ENCODE measurements at places on chromosomes 16 and 17.

GRCh38 chr17:54789101-54789880, 111.4 kb upstream of the TOM1L1 start:
- DNase-seq: no peak

DNA sequence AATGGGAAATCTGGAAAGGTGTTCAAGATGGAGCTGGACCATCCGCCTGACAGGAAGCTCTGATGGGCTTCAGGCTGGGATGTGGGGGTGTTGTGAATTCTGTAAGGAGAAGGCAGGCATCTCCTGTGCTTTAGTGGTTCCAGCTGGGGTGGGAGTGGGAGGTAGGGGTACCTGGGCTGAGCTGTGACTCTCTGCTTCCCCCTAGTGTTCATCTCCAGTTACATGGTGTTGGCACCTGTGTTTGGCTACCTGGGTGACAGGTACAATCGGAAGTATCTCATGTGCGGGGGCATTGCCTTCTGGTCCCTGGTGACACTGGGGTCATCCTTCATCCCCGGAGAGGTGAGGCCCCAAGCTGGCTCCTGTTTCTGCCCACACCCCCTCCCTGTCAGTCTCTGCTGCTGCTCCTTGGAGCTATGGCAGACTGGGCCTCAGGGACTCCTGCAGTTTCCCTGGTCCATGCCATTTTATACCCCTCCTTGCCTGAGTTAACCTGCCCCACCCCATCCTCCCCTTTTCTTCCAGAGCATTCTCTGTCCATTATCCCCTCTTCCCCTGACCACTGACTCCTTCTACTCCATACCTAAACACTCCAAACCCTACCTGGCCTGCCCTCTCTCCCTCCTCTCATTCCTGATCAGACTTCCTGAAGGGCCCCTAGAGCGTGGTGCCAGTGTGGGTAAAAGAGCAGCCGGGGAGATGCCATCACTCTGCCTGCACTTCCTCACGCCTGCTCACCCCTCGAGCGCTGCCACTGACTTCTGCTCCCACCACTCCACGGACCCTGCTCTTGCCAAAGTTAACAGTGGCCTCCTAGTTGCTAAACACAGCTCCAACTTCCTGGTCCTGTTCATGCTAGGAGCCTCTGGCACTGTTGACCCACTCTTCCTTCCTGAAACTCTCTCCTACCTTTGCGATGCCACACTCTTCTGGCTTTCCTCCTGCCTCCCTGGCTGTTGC, 3.4 kb downstream of the SPNS1 start:
- DNase-seq: no peak

DNA sequence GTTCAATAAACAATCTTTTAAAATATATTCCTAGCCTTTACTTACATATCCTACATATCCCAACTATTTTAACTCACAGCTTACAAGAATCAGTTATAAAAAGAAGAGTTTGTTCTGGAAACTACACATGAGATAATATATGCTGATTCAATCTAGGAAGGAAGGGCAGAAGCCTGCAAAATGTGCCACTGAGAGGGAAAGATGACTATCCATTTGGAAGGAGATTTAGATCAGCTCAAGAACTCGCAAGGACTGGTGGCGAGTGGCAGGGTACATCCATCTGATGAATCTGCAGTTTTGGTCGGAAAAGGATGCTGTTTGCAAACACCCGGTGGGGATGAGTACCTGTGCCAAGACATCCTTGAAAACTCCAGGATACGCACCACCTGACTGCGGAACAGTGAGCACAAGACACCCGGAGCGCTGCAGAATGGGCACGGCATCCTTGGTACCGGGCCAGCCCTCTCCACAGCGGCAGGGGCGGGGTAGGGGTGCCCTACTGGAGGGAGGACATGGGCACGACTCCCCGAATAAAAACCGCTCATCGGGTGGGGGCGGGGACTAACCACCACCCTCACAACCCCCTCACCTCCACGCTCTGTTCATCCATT, 723 bp downstream of the TRIM37 start:
- no peak for DNase-seq

DNA sequence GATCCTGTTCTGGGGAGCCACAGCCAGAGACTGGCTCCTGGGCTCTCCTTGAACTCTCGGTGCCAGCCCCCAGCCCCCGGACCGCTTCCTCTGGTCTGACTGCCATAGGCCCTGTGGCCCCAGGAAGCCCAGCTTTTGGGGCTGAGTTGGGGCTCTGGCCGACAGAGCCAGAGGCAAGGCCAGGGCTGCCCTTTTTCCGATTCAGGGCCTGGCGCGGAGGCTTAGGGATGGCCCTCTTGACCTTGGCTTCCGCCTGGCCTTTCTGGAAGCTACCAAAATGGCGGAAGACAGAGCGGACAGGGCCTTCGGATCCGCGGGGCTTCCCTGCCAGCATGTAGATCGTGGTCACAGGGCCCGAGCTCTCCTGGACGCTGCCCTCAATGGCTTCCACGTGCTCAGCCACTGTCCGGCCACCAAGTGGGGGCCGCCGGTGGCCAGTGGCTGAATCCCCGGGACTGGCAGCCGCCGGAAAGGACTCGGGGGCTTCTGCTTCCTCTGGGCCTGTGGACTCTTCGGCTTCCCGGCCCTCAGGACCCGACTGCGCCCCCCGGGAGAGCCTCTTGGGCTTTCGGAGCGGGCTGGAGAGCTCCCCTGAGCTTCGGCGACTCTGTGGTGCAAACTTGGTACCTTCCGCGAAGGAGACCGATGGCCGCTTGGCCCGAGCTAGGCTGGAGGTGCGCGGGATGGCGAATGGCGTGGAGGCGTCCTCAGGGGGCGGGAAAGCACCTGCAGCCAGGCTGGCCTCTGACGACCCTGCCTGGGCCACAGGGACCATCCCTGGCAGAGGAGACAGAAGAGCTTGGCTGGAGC, 6.4 kb upstream of the SLC43A2 start:
- no peak for DNase-seq

GRCh38 chr16:23423496-23424049, 29.4 kb downstream of the COG7 start:
- DNase-seq: no peak

GRCh38 chr17:15123593-15124263, 141.4 kb downstream of the PMP22 start:
- no peak for DNase-seq

DNA sequence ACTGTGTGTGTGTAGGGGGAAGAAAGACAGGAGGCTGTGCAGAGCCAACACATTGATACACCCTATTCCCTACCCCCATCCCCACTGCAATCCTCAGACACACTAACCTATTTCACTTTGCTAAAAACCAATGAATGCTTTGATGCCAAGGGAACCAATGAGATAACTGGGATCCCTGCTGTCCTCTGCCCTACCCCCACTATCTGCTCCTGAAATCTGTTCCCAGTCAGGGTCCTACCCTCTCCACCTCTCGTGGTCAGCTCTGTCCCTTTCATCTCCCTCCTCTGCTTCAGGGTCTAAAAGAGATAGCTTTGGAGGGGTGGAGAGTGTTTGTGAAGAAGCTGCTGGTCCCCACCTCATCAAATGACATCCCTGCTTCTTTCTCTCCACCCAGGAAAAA, 19.1 kb upstream of the SP6 start:
- no peak for DNase-seq

DNA sequence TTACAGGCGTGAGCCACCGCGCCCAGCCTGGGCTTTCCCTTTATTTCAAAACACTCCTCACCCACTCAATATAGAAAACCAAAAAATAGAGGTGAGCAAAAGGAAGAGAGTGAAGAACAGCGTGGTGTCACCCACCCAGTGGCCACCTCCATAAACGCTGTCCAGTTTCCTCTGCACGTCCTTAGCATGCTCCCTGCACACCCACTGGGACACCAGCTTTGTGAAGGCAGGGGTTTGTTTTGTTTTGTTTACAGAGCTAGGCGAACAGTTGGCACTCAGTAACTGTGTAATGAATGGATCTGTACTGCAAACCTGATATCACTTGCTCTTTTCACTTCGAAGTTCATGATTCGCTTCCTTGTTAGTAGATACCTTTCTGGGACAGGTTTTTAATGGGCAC, 73.0 kb downstream of the PRKCB start:
- DNase-seq: no peak

DNA sequence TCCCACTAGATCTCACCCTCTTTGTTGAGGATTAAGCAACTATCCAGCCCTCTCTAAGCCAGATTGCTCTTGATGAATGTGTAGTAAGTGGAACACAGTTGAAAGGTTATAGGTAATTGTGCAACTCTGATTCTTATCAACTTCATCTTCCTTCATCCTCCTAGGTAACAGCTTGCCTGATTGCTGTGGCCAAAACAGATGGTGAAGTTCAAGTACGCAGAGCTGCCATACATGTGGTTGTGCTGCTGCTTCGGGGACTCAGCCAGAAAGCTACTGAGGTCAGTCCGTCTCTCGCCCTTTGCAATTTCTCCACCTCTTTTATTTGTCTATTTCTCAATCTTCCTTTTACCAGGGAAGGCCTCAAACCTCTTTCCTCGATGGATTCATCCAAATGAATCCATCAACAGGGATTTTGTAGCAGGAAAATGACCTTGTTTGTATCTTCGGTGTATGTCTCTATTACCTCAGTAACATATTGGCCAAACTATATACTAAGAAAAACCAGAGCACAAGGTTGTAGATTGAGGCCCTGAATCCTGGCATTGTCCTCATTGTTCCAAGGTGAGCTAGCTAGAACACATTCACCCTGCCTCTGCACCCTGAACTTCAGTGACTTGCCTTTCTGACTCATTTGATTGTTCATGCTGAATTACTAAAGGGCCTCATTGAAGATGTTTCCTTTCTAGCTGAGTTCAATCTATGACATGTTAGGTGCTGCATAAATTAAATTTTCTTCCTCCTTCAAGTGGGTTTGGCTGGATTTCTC, 65.1 kb upstream of the HAS3 start:
- no peak for DNase-seq

DNA sequence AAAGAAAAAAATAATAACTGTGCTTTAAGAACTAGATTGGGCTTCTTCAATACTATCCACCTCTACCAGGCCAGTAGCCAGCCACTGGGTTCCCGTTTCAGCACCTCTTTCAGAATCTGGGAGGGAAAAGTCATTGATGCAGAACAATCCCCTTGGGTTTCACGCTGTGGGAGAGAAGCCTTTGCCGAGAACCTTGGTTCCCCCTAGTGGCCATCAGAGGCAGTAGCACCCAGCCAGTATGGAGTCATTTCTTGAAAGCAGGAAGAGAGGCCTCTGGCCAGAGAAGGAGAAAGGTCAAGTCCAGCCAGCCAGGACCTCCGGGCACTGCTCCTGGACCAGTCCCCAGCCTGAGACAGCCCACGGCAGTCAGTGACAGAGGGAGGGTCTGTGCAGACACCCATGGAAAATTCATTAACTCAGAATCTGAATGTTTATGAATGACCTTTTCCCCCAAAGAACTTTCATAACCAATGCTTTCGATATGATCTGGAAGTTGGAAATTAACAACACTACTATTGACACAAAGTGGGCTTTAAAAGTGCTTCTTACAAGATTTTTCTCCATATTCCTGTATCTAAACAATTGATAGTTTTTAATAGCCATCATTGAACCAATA, 51.2 kb upstream of the CDH5 start:
- DNase-seq: peak; percentile 44

DNA sequence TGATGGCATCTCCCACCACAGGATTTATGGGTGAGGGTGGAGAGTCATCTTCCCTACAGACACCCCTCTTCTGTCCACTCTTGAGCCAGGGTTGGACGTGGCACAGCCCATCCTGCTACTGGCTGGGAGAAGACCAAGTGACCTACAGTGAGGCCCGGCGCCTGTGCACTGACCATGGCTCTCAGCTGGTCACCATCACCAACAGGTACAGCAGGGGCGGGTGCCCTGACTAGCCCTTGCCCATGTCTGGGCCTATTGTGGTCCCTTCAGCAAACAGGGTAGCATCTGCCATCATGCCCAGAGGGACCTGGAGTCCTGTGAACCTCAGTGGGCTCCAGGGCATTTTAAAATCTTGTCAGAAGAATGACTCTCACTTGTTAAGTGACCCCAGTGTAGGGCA, 48.2 kb downstream of the MRC2 start:
- DNase-seq: no peak

- DNase-seq: no peak
Observed at GRCh38 chr16:46762583-46762982, 14.4 kb upstream of the MYLK3 start.

DNA sequence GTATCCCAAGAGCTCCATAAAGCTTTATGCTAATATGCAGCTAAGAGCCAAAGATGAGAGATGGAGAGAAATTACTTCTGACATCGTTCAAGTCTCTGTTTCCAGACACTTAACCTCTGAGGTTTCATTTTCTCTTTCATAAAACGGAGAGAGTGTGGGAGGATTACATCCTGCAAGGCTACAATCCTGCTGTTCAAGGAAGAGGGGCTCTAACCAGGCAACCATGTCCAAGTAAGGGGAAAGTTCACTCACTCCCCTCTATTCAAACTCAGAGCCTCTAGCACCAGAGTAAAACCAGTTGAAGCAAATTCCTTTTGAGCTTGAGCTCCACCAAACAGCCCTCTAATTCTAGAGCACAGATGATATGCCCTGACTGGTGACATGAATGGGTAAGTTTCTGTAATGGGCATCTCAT, 397.4 kb downstream of the NPIPA8 start:
- no peak for DNase-seq

DNA sequence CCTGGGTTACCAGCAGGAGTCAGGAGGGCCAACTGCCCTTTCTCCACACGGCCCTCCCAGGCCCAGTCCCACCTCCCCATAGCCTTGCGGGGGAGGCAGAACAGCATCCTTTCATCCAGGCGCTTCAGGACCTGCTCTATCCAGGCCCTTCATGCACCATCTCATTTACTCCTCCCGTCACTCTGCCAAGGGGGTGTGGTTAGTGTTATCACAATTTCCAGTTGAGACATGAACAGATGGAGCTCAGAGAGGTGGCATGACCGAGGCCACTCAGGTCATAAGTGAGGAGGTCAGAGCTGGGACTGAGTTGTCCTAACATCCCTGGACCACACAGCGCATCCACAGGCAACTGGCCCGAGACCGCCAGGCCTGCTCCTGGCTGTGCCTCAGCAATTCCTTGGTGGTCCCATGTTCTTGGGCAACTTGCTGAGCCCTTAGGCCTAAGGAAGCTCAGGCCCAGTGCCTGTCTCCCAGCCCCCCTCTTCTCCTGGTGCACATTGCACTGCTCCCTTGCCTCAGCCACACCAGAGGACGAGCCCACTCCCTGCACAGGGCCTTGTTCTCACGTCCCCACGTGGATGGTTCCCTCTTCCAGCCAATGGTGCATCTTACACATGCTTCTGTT, 23.8 kb downstream of the C17orf100 start:
- DNase-seq: no peak

GRCh38 chr17:27553019-27553511, 77.9 kb upstream of the LGALS9 start:
- no peak for DNase-seq

- no peak for DNase-seq
Observed at GRCh38 chr16:46620266-46621005, 743 bp downstream of the SHCBP1 start.

- DNase-seq: no peak
Observed at GRCh38 chr17:4040784-4041183, 76.5 kb upstream of the ATP2A3 start.

GRCh38 chr17:32746280-32746679, 130.6 kb downstream of the MYO1D start:
- no peak for DNase-seq
